DMS53 (cell line): ENCODE measurements at places on chromosomes 12 and 14.
A peak's percentile ranks its signal among the peaks of the same experiment; 100 is the strongest.

- peak; percentile 86 for DNase-seq
Measured at GRCh38 chr14:106844608-106845285, 1318.4 kb downstream of the TMEM121 start.

- no peak for DNase-seq
Measured at GRCh38 chr14:76023757-76024156, 38.2 kb downstream of the IFT43 start.

GRCh38 chr12:1618489-1618888, 10.5 kb upstream of the WNT5B start:
- DNase-seq = no peak

DNA sequence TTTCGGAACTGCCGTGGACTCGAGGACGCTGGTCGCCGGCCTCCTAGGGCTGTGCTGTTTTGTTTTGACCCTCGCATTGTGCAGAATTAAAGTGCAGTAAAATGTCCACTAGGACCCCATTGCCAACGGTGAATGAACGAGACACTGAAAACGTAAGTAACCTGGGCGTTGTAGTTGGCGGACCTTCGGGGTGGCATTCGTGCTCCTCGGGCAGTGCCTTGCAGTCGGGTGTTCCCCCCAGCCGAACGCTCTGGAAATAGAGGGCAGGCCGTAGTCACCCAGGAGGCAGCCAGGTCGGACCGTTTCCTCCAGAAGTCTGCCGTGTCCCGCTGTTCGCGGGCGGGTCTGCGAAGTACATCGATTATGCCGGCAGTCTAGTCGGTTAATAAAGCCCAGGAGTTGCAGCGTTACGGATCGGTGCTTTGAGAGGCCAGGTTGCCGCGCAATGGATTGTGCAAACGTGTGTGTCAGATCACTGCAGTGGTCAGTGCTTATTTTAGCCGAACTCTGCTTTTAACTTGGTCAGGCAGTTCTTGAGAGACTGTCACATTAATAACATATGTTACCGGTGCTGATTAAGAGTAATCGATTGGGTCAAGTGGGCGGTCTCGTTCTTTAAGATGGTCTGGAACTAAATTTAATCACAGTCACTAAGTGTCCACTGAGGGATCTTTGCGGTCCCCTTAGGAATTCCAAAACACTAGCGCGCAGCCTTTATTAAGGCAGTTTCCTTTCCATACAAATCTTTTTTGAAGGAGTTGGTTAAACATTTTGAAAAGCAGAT, 906 bp downstream of the MARK3 start:
- peak; percentile 46 for DNase-seq

DNA sequence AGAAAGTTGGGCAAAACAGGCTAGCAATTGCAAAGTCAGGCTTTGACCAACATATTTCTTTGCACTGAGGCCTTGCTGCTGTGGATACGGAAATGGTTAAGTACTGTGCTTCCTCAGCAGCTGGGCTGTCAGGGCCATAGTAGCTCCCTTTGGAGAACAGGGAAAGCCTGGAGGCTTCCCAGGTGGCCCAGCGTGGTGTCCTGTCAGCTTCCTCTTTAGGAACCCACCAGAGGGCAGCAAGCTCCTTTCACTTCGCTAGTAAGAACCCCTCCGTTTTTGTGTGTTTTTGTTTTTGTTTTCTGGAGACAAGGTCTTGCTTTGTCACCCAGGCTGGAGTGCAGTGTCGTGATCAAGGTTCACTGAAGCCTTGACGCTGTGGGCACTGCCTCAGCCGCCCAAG, 1.7 kb upstream of the CFAP251 start:
- peak; percentile 67 for DNase-seq

DNA sequence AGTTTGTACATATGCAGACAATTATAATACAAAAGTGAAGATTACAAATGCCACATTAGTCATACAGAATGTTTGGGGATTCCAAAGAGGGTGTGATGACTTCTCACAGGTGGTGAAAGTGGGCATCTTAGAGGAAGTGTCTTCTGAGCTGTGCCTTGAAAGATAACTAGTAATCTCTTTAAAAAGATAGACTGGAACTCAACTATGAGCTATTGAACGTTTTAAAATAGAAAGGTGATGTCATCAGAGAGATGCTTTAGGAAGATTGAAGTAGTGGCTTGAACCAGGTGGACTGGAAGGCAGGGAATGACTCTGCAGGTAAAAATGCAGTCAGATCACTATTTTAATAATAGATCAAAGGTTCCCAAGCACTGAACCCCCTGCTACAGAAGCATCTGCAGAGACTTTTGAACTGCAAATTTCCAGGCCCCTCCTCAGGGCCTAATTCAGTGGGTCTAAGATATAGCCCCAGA, 50.3 kb downstream of the SYT1 start:
- peak; percentile 92 for DNase-seq

DNA sequence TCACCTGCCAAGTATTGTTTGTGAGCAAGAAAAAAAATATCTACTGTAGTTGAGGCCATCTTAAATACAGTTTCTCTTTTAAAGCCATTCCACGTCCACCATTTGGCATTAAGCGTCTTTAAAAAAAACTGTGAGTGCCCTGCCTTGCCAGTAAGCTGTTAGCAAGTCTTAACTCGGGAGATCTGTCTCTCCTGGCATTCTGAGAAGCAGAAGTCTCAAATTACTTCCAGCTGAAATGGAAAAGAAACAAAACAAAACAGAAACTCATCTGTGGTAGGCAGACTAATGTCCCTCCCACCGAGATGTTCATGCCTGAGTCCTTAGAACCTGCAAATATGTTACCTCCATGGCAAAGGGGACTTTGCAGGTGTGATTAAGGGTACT, 126.2 kb downstream of the CRADD start:
- no peak for DNase-seq

DNA sequence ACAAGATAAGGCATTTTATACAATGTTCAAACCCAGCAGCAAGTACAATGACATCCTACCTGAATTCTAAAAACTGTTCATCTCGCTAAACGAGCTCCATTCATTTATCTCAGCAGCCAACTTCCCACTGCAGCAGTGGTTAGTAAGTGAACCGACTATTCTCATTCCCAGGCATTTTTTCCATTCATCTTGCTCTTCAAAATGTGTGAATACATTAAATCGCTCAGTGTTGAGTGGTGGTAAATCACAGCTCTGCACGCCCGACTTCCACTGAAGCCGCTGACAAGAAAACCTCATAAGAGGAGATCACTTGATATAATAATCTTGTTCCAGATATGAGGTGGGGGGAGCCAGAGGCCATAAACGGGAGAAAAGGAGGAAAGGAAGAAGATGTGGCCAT, 746.2 kb upstream of the USP15 start:
- DNase-seq = no peak
